ENCODE measurements at places on chromosomes 4 and X.

DNA sequence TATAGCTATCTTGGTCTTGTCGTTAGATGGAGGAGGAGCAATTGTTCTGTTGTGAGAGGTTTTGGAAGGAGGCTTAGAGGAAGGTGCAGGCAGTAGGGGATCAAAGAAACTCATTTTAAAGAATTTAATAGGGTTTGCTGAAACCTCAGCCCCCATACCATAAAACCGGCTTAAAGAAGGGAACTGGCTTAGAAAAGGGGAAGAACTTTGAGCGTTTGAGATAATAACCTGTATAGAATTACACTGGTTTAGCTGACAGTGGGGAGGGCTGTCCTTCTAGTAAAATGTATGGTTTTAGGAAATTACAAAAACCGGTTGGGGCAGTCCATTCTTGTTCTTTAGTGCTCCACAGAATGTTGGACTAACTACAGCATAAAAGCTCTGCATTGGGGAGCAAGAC lies 128.1 kb downstream of the KDM6A start:
- no peak for DNase-seq

DNA sequence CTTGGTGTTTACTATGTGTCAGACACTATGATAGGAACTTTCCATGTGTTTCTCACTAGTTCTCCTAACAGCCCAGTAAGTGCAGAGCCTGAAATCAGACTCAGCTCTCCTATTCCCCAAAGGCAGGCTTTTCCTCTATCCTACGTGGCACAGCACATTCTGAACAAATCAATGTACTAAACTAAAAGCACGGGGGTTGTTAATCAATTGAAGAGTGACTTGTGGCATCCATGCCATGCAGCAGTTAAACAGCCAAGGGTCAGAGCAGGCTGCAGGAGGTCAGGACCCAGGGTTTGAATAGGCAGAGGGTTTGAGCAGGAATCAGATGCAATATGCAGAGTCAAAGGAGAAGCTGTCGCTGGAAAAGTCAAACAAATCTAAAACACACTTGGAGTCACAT lies 289.7 kb upstream of the LDB2 start:
- no peak for DNase-seq

DNA sequence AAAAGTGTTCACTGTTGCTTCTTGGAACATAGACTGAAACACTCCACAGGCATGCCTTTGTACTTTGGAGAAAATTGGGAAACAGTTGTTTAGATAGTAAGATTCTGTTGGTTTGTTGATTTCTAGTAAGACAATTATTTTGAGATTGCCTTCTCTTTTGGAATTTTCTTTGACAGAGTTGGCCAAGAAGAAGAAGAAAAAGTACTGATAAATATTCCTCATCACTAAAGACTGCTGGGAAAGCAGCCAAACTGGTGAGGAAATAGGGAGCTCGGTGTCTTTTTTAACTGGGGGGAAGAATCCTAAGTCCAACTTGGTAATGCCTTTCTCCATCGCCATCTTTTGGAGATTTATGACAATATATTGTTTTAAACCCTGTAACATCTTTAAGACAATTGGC lies 370.7 kb downstream of the GPAT3 start:
- DNase-seq, result no peak

DNA sequence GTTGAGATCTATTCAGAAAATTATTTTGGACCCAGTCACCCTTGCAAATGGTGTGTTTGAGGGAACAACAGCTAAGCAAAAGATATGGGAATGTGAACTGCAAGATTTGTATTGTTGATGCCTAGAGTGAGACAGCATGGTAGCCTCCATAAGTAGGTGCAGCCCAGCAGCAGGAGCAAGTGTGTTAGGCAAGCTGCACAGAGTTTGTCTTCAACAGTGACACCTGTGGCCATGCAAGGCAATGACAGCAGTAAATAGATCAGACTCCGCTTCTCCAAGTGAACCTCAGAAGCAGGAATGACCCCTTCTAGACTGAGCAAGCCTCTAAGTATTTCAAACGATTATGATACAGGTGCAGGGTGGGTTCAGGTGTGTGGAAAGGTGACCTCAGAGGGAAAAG lies 133.4 kb upstream of the MSX1 start:
- DNase-seq, result no peak

- no peak for DNase-seq
Measured at GRCh38 chrX:69761633-69762032, 145.7 kb downstream of the EDA start.
